ENCODE measurements at places on chromosomes 1 and 21.

- no peak for DNase-seq
These were observed 26.9 kb downstream of the OR6Y1 start for GRCh38 chr1:158527190-158527815.

DNA sequence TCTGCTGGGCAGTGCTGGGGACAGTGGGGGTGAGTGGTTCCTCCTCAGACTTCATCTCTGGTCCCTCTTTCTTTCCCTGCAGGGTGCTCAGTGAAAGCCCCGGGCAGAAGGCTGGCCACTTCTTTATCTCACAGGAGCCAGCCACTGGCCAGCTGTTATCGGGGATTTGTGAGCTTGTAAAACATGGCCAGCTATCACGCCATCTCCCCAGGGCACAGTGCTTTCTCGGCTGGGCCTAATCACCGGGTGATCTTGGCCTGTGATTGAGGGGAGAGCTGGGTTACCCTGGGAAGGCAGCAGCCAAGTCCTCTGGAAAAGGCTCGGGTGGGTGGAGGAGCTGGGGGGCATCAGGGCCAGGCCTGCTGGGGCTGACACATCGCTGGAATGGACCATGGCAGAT is 83.0 kb downstream of the IGSF21 start:
- no peak for DNase-seq

- DNase-seq, result no peak
These were observed 27.6 kb upstream of the MAP3K7CL start for GRCh38 chr21:29102791-29103257.

DNA sequence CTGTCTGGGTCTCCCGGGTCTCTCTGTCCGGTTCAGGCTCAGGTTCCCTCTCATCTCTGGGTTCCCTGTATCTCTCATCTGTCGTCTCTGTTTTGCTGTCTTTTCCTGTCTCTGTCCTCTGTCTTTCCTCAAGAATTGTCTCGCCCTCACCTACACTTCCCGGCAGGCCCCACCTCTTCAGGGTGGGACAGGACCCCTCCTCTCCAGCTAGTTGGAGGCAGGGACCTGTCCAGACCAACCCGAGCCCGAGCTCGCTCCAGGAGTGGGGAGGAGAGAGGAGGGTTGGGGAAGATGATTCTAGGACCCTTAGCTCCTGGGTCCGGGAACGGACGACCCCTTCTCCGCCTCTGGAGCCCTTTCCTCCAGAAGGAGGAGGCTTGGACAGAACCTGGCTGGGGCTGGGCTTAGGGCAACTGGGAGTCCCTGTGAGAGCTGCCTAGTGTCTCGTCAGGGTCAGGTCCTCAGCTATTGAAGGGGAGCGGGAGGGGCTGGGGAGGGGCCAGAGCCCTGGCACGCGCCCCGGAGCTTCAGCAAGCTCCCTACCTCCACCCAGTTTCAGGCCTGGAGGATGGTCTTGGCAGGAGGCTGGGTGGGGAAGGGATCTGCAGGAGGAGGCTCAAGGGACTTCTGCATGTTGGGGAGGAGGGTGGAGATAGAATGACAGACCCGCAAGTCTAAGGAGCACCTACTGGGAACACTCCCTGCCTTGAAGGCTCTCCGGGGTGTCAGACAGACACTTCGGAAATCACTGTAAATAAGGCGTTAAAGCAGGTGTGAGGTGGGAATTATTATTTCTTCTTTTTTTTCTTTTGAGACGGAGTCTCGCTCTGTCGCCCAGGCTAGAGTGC is 26.3 kb upstream of the EPB41 start:
- no peak for DNase-seq

- no peak for DNase-seq
These were observed 369.6 kb upstream of the USP24 start for GRCh38 chr1:55584526-55585401.

DNA sequence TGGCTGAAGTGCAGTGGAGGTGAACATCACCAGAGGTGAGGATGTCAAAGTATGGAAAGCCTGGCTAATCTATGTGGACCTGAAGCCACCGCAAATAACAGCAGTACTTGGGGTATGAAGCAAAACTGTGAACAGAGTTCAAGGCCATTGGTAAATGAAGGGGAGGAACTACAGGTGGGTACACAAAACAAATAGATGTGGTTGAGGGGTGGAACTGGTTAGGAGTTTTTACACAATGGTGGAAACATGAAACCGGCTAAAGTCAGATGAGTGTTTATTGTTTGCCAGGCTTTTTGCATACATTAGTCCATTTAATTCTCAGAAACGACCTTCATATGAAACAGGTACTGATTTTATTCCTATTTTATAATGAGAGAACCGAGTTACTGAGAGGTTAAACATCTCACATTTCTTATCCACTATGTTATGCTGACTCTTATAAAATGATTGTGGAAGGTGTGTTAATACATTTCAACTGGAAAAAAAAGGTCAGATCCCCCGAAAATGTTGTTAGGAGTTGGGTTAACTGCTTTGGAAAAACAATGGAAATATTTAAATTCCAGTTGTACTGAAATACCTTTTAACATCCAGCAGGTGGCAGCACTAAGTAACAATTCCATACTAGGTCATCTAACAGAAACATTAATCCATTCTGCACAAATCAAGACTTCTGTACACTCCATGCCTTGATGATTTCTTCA is 44.3 kb upstream of the GTF2B start:
- no peak for DNase-seq

- no peak for DNase-seq
These were observed 1.7 kb downstream of the ID3 start for GRCh38 chr1:23557471-23558124.

DNA sequence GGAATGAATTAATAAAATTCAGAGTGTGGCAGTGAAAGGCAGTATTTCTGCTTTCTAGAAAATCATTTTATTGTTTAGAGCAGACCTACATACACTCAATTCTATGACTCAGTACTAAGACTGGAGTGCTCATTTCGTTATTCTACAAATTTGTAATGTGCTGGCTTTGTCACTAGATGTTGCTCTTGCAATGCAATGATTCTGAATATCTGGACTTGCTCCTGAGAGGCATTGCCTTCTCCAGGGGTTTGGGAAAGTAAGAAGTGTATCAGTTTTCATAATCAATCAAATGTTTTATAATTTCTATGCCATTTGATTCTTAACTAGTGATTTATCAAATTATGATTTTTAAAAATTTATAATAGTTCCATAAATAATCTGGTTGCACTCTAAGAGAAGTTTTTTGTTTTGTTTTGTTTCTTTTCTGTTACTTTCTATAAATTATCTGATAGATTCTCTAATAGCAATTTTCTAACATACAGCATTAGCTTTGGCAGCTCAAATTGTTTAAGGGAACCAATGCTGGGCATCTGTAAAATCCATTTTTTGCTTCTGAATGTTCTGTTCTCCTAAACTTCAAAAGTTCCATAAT is 280.5 kb upstream of the SGIP1 start:
- no peak for DNase-seq

DNA sequence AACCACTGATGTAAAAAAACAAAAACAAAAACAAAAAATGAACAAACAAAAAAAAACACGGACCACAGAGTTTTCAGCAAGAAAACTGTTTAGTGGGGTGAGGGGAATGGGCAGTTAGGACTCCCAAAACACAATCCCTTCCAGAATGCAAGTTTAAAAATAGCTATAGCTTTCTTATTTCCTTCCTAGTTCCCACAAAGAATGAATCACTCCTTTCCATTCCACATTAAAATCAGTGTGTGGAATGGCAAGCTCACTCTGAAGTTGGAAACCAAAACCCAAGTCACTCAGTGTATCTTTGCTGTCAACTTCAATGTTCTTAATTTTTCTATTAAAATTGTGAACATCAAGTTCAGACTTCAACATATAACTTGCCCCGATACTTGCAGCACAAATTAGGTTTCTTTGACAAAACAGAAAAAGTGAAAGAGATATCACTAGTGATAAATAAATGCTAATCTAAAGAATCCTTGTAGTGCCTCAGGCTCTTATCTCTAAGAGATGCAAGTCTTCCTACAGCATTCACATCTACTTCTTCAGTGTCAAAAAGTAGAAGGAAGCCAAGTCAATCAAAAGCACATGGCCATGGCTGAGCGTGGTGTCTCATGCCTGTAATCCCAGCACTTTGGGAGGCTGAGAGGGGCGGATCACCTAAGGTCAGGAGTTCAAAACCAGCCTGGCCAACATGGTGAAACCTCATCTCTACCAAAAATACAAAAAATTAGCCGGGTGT is 45.5 kb downstream of the TOR3A start:
- no peak for DNase-seq

Data from activated CD8-positive, alpha-beta memory T cell treated with anti-CD3 and anti-CD28 coated beads, Interleukin-2, amount 50 U/mL, for 4 hours (primary cell).